ENCODE measurements at places on chromosomes 6 and 20.

GRCh38 chr6:159461998-159462397 lies 231.0 kb downstream of the SOD2 start:
- no peak for DNase-seq

- DNase-seq: no peak
Observed at GRCh38 chr6:13998356-13998755, 73.6 kb downstream of the RNF182 start.

GRCh38 chr6:22003287-22003686 lies 293.5 kb downstream of the PRL start:
- no peak for DNase-seq

GRCh38 chr6:129730477-129731165 lies 20.6 kb upstream of the ARHGAP18 start:
- no peak for DNase-seq

DNA sequence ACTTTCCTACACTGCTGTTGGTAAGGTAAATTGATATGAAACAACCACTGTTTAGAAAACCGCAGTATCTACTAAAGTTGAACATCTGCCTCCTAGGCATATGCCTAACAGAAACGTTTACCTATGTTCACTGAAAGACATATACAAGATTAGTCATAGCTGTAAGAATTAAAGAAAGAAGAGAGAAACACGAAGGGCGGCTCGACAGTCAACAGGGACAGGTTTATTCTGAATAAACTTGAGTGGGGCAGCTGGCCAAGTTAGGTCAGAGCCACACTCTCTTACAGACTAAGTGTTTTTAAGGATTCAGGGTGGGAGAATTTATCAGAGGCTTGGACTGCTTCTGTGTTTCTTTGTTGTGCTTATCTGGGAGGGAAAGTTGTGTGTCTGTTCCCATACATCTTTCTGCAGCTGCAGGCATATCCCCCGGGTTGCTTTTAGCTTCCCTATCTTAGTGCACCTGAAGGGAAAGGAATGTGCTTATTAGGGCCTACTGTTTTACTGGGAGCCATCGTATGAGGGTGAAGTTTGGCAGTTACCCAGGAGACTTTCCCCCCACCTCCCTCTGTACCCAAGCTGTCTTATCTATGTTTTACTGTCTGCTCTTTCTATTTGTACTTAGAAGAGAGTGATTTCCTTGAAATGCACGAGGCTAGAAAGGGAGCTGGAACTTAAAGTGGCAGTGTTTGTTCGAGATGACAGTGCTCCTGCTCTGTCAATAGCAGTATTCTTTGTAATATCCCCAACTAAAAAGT lies 20.4 kb downstream of the PROCR start:
- no peak for DNase-seq

DNA sequence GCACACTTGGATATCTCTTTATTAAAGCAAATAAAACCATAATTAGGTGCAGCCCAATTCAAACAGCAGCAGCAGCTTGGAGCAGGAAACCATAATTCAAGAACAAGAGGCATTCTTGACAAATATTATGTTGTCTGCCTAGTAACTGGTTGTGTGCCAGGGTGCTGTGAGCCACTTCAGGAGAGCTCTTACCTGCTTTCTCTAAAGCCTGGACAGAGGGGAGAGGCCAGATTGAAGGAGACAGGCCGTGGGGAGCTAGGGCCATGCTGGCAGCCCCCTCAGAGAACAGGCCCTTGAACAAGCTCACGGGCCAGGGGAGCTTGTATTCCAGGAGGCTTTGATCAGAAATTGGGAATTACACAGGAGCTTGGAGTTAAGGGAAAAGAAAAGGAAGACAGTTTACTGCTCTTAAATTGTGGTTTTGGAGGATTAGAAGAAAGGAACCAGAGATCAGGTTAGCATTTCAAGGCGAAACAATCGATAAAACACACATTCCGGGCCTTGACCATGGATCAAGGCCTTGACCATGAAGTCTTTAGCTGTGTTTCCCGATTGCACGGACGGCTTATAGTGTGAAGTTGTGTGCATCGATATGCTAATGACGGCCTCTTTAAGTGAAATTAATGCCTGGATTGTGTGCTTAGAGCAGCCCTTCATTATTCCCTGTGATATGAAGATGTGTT lies 69.8 kb upstream of the NKX2-2 start:
- DNase-seq: no peak

- no peak for DNase-seq
Observed at GRCh38 chr6:15642276-15642675, 20.6 kb downstream of the DTNBP1 start.

DNA sequence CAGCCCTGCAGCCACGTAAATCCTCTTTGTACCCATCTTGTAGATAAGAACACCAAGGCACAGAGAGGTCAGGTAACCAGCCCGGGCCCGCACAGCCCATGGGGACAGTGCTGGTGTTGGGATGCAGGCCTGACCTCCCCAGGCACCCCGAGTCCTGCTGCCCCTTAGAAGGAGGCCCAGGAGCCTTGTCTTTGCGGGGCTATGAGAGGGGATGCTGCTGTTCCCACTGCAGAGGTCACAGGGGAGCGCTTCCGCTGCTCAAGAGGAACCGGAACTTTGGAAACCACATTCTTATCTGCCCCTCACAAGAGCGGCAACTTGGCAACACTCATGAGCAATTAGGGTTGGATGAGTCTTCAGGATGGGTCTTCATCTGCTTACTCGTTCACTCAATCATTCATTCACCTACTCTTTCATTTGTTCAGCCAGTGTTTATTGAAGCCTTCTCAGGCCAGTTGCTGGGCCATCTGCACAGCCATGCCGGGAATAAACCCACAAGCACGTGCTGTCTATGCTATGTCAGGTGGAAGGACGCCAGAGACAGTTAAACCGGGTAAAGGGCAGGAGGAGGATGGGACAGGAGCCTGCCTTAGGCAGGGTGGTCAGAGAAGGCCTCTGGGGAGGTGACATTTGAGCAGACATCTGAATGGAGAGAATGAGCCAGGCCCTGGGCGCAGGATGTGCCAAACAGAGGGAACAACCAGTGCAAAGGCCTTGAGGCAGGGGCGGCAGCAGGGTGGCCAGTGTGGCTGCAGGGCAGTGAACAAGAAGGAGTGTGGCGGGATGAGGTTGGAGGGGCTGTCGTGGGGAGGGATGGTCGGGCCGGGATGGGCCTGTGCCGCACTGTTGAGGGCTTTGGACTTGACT lies 60.8 kb downstream of the RBM38 start:
- peak; percentile 31 for DNase-seq

DNA sequence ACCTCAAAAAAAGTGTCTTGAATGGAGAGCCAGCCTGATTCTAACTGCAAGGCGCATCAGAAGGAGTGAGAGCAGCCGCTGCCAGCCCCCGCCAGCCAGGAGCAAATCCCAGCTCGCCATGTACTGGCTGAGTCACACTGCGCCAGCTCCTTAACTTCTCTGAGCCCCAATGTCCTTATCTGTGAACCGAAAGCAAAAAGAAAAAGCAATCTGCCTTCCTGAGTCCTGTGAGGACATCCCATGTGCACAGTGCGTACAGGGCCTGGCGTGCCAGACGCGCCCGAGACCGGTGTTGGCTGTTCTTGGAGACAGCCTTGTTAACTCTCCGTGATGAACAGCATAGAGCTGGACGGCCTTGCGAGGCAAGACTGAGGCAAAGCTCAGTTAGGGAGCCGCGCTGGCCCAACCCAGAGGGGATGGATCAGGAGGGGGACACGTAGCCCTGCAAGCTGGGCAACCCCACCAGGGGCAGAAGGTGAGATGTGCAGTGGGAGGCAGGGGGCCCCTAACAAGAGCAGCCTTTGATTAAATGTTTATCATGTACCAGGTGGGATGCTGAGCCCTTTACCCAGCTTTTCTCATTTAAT lies 122.7 kb downstream of the AGPAT4 start:
- no peak for DNase-seq

DNA sequence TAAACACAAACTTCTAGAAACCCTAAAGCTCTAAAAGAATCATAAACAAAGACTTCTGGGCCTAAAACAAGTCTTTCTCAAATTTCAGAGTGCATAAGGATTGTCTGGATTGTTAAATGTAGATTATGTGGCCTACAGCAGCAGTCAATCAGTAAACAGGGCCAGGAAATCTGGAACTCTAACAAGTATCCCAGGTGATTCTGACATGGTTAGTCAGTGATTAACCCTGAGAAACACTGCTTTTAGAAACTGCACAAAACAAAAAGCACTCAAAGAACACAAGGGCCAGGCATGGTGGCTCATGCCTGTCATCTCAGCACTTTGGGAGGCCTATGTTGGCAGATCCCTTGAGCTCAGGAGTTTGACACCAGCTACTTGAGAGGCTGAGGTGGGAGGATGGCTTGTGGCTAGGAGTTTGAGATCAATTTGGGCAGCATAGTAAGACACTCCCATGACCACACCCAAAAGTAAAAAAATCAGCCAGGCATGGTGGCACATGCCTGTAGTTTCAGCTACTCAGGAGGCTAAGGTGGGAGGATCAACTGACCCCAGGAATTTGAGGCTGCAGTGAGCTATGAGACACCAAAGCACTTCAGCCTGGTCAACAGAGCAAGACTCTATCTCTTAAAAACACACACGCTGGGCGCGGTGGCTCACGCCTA lies 5.9 kb downstream of the MED20 start:
- DNase-seq: no peak

GRCh38 chr6:89731924-89732567 lies 87.5 kb downstream of the MDN1 start:
- DNase-seq: no peak

GRCh38 chr6:162222521-162222920 lies 505.0 kb downstream of the PRKN start:
- no peak for DNase-seq

DNA sequence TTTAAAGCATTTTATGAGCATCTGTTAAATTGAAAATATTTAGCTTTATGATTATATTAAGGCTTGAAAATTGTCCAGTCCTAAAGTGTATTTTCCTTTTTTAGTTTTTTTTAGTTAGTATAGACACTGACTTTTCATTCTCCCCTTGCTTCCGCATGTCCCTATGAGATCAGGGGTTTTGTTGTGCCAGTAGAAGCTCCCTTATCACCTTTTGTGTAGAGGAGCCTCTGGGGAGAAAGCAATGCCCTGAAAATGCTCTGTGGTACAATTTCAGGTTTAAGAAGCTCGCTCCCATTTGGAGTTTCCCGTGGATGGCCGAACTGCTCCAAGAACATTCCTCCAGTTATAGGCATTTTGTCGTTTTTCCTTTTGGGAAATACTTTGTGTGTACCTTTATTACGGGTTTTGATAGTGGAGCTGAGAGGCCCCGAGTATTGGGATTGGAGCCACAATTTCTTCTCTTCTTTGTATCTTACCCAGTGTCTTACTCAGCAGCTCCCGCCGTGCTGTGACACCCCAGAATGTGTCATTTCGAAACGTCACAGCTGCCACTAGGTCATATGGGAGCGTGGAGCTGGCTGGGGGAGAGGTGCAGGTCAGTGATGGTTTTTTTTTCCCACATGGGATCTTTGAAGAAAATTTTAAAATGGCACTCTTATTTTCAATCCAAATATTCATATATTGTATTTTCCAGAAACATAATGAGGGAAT lies 49.9 kb downstream of the RPRD1B start:
- no peak for DNase-seq

GRCh38 chr6:149834513-149835481 lies 29.4 kb downstream of the LRP11 start:
- DNase-seq: peak; percentile 81
